Bronchus fibroblast of lung (primary cell): ENCODE measurements at places on chromosomes 1 and 21. TPM values are rescaled to one million over a fixed set of nuclear protein-coding genes. Genes with fewer than 3 reads are reported as not detected.

MAGI3 gene
- 4.6 and 6.7 TPM in 2 replicates for total RNA-seq

BMP8A gene
- not detected in 2 replicates for total RNA-seq

FCER1G gene
- total RNA-seq = not detected in 2 replicates

LCE2C gene
- total RNA-seq = not detected in 2 replicates

GJA5 gene
- total RNA-seq = not detected in 2 replicates

KCNK2 gene
- total RNA-seq = 4.4 and 4.8 TPM in 2 replicates

IGSF9 gene
- under 0.01 and 0.17 TPM in 2 replicates for total RNA-seq

NTMT2 gene
- total RNA-seq = not detected in 2 replicates

FCRL3 gene
- total RNA-seq = not detected in 2 replicates

GREM2 gene
- under 0.01 TPM in 1 of 2 replicates, not detected in the other for total RNA-seq

ACTA1 gene
- not detected in 2 replicates for total RNA-seq

JTB gene
- total RNA-seq = 227 and 240 TPM in 2 replicates

CTSE gene
- total RNA-seq = not detected in 2 replicates

CYP4X1 gene
- under 0.01 TPM in 1 of 2 replicates, not detected in the other for total RNA-seq
